ENCODE measurements at places on chromosomes 1 and 21. TPM values are rescaled to one million over a fixed set of nuclear protein-coding genes. Genes with fewer than 3 reads are reported as not detected.

GPR25 gene
- total RNA-seq, result not detected

LGR6 gene
- total RNA-seq, result 7.0 TPM

SLAMF9 gene
- not detected for total RNA-seq

OVAAL gene
- not detected for total RNA-seq

PRKAA2 gene
- 10.4 TPM for total RNA-seq

C1orf141 gene
- not detected for total RNA-seq

GRCh38 chr1:43806183-43806582, 98.8 kb downstream of the ST3GAL3 start:
- no peaks in the 10 kb centered on the region for H3K4me1 ChIP-seq
- no peaks in the 10 kb centered on the region for H3K36me3 ChIP-seq
- H3K4me3 ChIP-seq, result no peak overlapping the region
- no peaks in the 10 kb centered on the region for H3K27me3 ChIP-seq
- H3K27ac ChIP-seq, result no peak overlapping the region
- no peak for DNase-seq

DNA sequence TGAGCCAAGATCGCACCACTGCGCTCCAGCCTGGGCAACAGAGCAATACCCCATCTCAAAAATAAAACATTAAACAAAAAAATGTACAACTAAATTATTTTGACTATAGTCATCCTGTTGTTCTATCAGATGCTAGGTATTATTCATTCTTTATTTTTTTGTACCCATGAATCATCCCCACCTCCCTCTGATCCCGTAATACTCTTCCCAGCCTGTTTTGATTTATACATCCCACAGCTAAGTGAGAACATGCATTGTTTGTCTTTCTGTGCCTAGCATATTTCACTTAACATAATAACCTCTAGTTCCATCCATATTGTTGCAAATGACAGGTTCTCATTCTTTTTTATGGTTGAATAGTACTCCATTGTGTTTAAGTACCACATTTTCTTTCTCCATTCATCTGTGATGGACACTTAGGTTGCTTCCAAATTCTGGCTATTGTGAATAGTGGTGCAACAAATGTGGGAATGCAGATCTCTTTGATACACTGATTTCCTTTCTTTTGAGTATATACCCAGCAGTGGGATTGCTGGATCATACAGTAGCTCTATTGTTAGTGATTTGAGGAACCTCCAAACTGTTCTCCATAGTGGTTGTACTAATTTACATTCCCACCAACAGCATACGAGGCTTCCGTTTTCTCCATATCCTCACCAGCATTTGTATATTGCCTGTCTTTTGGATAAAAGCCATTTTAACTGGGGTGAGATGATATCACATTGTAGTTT, 84.4 kb downstream of the MACF1 start:
- H3K36me3 ChIP-seq, result peaks cover 57% of the 10 kb centered on the region
- DNase-seq, result no peak
- no peak overlapping the region for H3K27ac ChIP-seq
- no peak overlapping the region for H3K4me3 ChIP-seq
- H3K27me3 ChIP-seq, result no peaks in the 10 kb centered on the region

GRCh38 chr1:180178511-180179161, 24.0 kb downstream of the QSOX1 start:
- no peaks in the 10 kb centered on the region for H3K27me3 ChIP-seq
- no peaks in the 10 kb centered on the region for H3K36me3 ChIP-seq
- H3K4me1 ChIP-seq, result peaks cover 11% of the 10 kb centered on the region
- H3K4me3 ChIP-seq, result no peak overlapping the region
- H3K27ac ChIP-seq, result no peak overlapping the region

- H3K4me3 ChIP-seq, result no peak overlapping the region
- H3K4me1 ChIP-seq, result no peaks in the 10 kb centered on the region
- no peak overlapping the region for H3K27ac ChIP-seq
Measured at GRCh38 chr1:112318698-112319370, 77.2 kb upstream of the CTTNBP2NL start.

DNA sequence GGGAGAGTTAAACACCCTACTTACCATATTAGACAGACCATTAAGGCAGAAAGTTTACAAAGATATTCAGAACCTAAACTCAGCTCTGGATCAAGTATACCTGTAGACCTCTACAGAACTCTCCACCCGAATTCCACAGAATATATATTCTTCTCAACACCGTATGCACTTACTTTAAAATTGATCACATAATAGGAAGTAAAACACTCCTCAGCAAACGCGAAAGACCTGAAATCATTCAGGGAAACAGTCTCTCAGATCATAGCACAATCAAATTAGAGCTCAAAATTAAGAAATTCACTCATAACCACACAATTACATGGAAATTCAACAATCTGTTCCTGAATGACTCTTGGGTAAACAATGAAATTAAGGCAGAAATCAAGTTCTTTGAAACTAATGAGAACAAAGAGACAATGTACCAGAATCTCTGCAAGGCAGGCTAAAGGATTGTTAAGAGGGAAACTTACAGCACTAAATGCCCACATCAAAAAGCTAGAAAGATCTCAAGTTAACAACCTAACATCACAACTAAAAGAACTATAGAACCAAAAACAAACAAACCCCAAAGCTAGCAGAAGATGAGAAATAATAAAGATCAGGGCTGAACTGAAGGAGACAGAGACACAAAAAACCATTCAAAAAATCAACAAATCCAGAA, 19.1 kb downstream of the CD84 start:
- no peaks in the 10 kb centered on the region for H3K4me1 ChIP-seq
- no peaks in the 10 kb centered on the region for H3K27me3 ChIP-seq
- H3K36me3 ChIP-seq, result no peaks in the 10 kb centered on the region
- DNase-seq, result no peak
- H3K4me3 ChIP-seq, result no peak overlapping the region

DNA sequence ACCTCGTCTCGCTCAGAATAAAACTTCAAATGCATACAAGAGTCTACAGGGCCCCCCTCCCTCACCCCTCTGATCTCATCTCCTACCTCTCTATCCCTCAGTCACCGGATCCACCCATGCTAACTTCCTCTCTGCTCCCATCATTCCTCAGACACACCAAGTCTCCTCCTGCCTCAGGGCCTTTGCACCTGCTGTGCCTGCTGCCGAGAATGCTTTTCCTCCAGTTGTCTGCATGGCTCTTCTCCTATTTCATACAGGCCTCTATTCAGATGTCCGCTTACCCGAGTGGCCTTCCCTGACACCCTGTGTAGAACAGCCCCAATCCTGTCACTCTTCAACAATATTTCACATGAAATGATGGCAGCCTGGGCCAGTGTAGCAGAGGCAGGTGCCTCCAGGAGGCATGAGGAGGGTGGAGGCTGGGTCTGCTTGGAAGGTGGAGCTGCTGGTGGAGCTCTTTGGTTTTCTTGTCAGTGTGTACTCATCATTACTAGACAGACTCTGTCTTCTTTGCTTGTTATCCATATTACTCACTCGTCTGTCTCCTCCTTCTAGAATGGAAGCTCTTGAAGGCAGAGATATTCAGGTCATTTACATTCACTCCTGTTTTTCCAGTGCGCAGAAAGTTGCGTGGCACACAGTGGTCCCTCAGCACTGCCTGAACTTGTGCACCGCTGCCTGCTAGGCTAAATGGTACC, 4.2 kb downstream of the SH2D2A start:
- no peaks in the 10 kb centered on the region for H3K27me3 ChIP-seq
- peaks cover 21% of the 10 kb centered on the region for H3K4me1 ChIP-seq
- H3K4me3 ChIP-seq, result no peak overlapping the region
- DNase-seq, result no peak
- H3K36me3 ChIP-seq, result no peaks in the 10 kb centered on the region

DNA sequence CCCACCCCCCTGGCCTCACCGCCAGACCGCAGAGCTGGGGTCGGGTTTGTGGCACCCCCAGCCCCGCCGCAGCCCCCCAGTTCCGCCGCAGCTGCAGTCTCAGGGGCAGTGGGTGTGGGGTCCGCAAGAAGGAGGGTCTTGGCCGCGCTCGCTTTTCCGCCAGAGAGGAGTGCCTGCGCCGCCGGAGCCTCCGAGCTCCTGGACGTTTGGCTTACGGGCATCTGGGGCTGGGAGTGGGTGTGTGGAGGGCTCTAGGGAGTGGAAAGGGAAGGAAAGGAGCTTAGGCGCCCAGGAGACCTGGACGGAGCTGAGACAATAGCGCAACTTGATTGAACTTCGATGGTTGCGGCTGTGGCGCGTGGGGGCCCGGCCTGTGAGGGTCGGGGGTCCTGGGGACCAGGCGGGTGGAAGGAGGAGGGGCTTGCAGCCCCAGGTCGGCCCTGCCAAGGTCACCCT, 88.8 kb upstream of the IPO9 start:
- H3K27me3 ChIP-seq, result no peaks in the 10 kb centered on the region
- peak overlapping the region; percentile 32 for H3K27ac ChIP-seq
- DNase-seq, result peak; percentile 16
- peaks cover 9% of the 10 kb centered on the region for H3K4me1 ChIP-seq

DNA sequence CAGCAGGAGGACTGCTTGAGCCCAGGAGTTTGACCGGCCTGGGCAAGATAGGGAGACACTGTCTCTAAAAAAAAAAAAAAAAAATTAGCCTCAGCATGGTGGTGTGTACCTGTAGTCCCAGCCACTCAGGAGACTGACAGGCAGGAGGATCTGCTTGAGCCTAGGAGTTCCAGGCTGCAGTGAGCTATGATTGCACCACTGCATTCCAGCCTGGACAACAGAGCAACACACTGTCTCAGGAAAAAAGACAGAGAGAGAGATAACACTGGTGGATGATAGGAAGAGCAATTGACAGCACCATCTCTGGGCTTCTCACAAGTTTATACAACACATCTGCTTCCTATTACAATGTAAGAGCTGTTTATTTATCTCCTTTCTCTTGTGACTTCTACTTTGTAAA, 2.4 kb upstream of the RNU11 start:
- no peaks in the 10 kb centered on the region for H3K36me3 ChIP-seq
- no peak overlapping the region for H3K4me3 ChIP-seq
- no peak for DNase-seq
- no peak overlapping the region for H3K27ac ChIP-seq

- no peak for DNase-seq
- H3K36me3 ChIP-seq, result no peaks in the 10 kb centered on the region
- no peaks in the 10 kb centered on the region for H3K4me1 ChIP-seq
- H3K27me3 ChIP-seq, result no peaks in the 10 kb centered on the region
- H3K4me3 ChIP-seq, result no peak overlapping the region
Measured at GRCh38 chr1:243432136-243432535, 176.3 kb downstream of the SDCCAG8 start.

DNA sequence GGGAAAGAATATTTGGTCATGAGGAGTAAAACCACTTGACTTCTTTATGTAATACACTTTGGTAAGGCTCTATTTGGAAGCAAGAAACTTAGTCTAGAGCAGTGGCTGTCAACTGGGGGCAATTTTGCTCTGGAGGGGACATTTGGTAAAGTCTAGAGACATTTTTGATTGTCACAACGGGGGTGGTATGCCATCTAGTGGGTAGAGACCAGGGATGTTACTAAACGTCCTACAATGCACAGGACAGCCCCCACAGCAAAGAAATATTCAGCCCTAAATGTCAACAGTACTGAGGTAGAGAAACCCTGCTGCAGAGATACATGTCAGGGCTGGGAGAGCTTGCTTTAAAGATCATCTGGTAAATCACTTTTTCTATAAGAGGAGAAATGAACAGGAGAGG, 13.5 kb downstream of the FUCA1 start:
- no peak for DNase-seq
- no peak overlapping the region for H3K27ac ChIP-seq
- H3K36me3 ChIP-seq, result peaks cover 16% of the 10 kb centered on the region
- H3K4me3 ChIP-seq, result no peak overlapping the region

DNA sequence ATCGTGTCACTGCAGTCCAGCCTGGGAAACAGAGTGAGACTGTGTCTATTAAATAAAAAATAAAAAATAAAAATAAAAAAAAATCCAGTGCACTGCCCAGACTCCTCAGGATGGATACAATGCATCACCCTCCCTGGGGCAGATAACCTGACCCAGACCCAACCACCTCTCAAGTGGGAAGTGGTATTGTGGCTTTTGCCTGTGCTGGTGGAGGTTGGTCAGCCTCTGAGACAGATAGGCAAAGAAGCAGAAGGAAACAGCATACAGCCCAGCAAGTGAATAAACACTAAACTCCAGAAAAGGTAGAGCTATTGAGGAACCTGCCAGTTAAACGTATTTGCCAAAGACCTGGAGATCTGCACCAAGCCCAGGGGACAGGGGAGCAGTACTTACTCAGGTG, 22.0 kb downstream of the HHIPL2 start:
- peaks cover 23% of the 10 kb centered on the region for H3K4me1 ChIP-seq
- no peaks in the 10 kb centered on the region for H3K27me3 ChIP-seq
- no peak overlapping the region for H3K27ac ChIP-seq
- DNase-seq, result no peak

GRCh38 chr1:150168960-150169601, 19.4 kb downstream of the PLEKHO1 start:
- H3K36me3 ChIP-seq, result no peaks in the 10 kb centered on the region
- H3K4me3 ChIP-seq, result no peak overlapping the region
- peak; percentile 60 for DNase-seq
- peaks cover under 1% of the 10 kb centered on the region for H3K4me1 ChIP-seq
- no peak overlapping the region for H3K27ac ChIP-seq

- no peaks in the 10 kb centered on the region for H3K36me3 ChIP-seq
- H3K27me3 ChIP-seq, result no peaks in the 10 kb centered on the region
- DNase-seq, result no peak
- peaks cover 13% of the 10 kb centered on the region for H3K4me1 ChIP-seq
- H3K4me3 ChIP-seq, result no peak overlapping the region
Measured at GRCh38 chr1:54461731-54462596, 55.8 kb upstream of the SSBP3 start.

DNA sequence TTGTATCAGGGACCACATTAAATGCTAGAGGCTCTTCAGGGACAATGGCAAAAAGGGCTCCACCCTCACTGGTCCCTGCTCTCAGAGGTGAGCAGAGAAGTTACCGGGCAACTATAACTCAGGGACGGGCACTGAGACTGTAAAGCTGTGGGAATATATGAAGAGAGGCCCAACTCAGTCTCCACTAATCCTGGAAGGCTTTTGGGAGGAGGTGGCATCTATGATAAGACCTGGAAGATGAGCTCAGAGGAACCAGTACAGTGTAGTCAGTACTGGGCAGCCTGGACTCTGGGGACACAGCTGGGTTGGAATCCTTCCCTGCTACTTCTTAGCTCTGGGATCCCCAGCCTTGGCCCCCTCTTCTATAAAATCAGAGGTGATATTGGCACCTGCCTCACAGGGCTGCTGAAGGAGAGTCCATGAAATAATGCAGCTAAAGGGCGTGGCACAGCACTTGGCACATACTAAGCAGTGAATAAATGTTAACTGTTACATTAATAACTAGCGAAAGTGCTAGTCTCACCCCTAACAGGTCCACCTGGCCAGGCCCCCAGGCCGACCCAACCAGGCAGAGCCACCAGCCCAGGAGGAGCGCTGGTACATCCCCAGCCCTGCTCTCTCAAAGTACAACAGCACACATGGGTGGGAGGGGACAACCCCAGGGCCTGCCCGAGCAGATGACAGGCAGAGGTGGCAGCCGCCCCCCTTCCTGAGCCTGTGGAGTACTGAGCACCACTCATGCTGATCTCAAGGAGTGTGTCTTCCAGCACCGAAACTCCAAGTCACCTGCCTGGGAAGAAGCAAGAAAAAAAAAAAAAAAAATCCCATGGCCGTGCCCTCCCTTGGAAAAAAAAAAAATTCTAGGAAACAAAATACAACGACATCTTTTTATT, 62.7 kb downstream of the CASZ1 start:
- no peaks in the 10 kb centered on the region for H3K36me3 ChIP-seq
- peak; percentile 99 for DNase-seq
- H3K27me3 ChIP-seq, result no peaks in the 10 kb centered on the region
- no peak overlapping the region for H3K4me3 ChIP-seq
- peaks cover 47% of the 10 kb centered on the region for H3K4me1 ChIP-seq
